ENCODE measurements at places on chromosomes 6 and 20.
A peak's percentile ranks its signal among the peaks of the same experiment; 100 is the strongest.

- no peak for DNase-seq
These were observed 600 bp downstream of the XPO5 start for GRCh38 chr6:43575105-43575771.

DNA sequence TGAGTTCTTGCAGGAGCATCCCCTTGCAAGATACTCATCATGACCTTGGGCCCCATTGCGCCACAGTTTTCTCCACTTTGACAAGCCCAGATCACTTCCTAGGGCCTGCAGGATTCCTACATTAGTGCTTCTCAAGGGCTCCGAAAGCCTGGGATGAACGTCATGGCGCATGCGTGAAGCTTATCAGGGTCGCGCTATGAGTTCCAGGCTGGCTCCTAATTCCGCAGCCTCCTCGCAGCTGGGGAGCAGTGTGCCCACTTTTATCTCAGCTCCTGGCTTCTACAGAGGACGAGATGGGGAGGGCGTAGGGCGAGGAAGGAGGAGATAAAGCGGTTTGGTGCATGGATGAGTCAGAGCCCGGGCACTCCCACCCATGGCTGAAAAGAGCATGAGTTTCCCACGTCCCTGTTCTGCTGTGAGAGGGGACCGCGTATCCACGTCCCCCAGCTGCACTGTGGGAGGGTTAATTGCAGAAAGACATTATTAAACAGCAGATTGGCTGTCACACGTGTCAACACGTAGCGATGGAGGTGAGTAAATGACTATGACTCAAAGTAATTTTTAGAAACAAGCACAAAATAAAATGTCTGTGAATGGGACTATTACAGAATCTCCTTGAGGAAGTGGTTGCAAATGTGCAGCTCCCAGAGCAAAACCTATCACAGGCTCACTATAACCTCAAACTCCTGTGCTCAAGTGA, 72.9 kb upstream of the DSP start:
- peak; percentile 51 for DNase-seq

GRCh38 chr6:27604986-27605385, 132.1 kb upstream of the ZNF184 start:
- DNase-seq: no peak

DNA sequence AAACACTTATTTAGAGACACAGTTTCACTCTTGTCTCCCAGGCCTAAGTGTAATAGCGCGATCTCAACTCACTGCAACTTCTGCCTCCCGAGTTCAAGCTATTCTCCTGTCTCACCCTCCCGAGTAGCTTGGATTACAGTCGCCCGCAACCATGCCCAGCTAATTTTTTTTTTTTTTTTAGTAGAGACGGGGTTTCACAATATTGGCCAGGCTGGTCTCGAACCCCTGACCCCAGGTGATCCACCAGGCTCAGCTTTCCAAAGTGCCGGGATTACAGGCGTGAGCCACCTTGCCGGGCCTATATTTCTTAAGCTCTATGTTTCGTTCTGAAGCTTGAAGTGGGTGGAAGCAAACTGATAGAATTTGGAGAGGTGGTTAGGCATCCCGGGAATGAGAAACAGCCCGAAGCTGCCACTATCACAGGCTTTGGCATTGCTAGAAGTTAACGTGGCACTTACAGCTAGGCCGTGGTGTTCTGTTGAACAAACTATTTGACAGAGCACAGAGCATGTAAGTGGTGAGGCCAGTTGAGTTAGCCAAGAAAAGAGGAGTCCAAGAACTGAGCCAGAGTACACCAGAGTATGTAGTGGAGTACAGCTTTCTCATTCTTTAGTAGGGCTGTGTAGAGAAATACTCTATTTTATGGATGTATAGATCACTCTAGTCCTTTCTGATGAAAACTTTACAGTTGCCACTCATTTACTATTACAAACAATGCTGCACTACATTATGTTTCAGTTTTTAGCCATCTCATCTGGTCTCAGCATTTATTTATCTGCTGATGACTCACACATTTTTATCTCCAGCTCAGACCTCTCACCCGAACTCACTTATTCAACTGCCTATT, 62.0 kb upstream of the HFE start:
- DNase-seq: no peak

GRCh38 chr6:40450483-40450882, 136.7 kb downstream of the LRFN2 start:
- no peak for DNase-seq

DNA sequence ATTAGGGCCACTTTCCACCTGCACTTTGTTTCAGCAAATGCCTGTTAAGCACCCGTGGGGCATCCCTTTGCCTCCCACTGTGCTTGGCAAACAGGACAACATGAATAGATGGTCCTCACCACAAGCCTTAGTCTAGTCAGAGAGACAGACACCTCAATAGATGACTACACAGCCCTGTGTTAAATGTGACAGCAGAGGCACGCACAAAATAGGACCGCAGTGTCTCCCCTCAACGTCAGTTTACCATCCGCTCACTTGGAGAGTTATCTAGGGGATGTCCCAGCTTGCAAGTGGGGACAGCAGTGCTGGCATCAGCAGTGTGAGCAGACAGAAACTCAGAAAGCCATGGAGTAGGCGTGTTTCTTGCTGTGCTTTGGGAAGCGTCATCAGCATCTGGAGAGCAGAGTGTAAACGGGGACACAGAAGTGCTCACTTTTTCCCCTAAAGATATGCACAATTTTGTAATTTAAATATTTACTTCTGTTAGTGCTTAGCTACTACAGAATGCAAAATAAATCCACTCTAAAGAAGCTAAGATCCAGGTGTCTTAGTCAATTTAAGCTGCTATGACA, 66.0 kb upstream of the TXNDC5 start:
- no peak for DNase-seq

GRCh38 chr20:5658912-5659345, 91.3 kb upstream of the SHLD1 start:
- DNase-seq: no peak

- DNase-seq: no peak
These were observed 415.8 kb downstream of the PREX1 start for GRCh38 chr20:48411919-48412522.

Data from liver (tissue), 10 donors.